ENCODE measurements at places on chromosomes 3 and 15.

- peak; percentile 33 for DNase-seq
Observed at GRCh38 chr3:58009026-58009748, 965 bp downstream of the FLNB start.

DNA sequence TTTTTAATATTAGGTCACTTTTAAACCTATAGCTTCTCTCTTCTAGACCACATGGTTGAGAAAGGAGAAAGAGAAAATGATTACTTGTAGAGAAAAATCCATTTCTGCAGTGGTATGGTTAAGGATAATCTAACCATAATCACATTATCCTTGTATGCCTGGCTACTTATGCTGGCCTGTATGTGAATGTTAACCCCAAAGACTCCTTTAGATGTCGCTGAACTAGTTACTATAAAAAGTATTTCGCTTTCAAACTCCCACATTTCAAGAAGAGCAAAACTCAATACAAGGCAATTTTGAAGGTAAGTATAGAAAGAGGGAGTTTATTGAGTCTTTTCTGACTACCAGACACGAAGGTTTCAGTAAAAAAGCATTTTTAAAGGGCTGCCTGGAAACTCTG is 2.2 kb downstream of the KCTD6 start:
- DNase-seq, result no peak

DNA sequence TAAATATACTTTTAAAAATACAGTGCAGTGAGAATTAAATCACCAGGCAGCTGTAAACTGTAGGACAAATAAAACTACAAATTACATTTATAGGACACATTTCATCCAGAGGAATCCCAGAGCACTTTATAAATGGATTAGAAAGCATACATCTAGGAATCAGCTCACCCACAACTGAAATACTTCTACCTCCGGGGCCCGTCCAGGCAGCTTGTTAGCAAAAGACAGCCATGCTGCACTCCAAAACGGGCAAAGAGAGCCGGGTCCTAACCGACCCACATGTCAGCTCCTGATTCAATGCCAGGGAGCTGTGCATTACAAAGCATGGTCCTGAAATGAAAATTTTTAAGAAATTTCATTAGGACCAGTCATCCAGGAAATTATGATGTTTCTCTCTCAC is 234.1 kb downstream of the CBLB start:
- no peak for DNase-seq

- DNase-seq, result no peak
Observed at GRCh38 chr3:156787926-156788663, 38.1 kb upstream of the LEKR1 start.

DNA sequence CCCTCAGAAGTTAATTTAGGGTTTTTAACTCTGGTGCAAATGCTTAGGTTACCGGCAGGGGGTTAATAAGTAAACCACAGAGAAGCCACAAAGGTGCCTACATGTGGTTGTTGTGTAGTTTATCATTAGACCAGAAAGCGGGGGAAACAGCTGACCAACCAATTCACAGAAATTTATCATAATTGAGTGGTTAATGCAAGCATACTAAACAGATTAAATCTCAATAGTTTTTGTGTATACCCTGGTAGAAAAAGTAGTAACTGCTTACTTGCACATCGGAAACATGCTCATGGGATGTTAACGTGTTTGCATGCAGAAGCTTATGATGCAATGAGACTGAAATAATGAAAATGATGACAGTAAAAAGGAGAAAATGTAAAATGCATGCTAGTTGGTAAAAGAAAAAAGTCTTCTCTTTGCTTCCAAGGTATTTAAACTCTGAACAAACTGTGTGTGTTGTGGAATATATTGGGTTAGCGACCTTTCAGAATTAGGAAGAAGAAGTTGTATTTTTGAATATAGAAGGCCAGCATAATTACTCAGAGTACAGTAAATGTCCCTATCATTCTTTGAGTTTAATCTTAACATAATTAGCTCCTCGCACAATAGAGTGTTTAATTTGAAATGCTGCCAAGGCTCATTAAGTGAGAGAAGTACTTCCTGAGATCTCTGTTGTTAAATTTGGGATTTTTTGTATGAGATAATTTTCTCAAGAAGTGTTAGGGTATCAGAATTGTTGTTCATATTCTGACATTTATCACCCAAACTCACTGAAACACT is 316.2 kb downstream of the PTPRG start:
- peak; percentile 20 for DNase-seq

GRCh38 chr3:15634671-15635070 is 33.1 kb downstream of the BTD start:
- DNase-seq, result no peak

DNA sequence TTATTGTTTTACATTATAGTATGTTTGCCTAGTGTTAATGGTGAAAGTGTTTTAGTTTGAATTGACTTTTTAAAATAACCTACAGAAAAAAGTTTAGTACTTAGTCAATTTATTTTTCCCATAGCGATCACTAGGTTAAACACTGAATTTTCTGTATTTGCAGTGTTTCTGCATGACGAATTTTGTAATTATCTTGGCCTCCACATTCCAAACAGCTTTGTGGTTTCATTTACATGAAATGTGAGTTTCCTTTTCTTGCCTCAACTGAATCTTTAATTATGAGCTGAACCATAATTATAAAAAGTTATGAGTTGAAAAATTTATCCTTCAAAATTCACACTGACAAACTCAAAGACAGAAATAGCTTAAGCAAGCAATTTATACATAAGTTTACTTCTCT is 235.5 kb downstream of the CTNNB1 start:
- no peak for DNase-seq

GRCh38 chr3:106533093-106533787 is 664.4 kb upstream of the CBLB start:
- DNase-seq, result peak; percentile 10

- DNase-seq, result no peak
Observed at GRCh38 chr15:41779662-41780157, 5.4 kb downstream of the MAPKBP1 start.

GRCh38 chr3:142925140-142925539 is 36.3 kb upstream of the PCOLCE2 start:
- no peak for DNase-seq

GRCh38 chr3:33372218-33373081 is 67.8 kb downstream of the UBP1 start:
- peak; percentile 79 for DNase-seq

- no peak for DNase-seq
Observed at GRCh38 chr3:76367281-76367680, 581.9 kb upstream of the ZNF717 start.

DNA sequence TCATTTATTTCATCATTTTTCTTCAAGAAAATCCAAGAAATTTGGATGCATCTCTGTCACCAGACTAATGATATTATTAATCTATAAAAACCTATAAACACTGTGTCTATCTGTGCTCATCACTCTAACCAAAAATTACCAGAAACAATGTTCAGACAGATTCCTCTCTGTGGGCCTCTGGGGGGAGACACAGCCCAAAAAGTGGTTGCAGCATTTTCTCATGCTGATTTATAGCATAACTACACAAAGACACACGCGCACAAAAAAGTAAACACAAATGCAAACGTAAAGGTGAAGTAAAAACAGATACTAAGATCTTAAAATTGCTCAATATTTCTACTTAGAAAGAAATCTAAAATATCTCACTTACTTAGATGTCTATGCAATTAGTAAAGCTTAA is 976.0 kb downstream of the GBE1 start:
- no peak for DNase-seq

DNA sequence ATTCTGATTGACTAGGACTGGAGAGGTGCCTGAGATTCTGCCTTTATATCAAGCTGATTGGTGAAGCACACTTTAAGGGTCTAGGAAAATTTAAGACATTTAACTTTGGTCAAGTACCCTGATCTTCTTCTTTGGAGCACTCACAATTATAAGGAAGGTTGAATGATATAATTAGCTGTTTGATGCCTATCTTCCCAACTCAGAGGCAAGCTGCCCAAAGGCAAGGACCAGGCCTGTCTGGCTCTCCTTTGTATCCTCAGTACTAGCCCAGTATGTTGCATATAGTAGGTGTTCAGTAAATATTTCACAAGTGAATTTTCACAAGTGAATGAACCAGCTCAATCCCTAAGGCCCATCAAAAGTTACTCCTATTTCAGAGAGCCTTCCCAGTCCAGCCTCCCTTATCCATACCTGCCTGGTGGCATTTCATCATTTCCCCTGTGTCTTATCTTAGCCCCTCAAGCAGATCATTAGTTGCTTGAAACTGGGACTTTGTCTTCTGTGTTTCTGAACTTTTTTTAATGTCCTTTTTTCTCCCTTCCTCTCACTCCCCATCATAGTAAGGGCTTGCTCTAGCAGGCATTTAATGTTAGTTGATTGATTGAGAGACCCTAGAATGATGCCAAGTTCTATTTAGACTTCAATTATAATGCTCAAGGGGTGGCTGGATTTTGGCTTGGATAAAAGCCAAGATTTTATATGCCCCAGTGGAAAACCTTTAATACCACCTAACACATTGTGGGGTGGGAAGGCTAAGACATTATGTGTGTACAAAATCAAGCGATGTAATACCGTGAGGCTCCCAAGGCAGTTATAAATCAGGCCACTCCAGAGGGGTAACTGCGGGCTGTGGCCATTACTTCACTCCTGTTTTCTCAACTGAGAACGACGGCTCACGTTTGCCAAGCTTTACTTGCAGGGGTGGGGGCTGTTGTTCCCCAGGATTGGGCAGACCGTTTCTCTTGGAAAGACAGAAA is 43.2 kb upstream of the BOC start:
- no peak for DNase-seq

DNA sequence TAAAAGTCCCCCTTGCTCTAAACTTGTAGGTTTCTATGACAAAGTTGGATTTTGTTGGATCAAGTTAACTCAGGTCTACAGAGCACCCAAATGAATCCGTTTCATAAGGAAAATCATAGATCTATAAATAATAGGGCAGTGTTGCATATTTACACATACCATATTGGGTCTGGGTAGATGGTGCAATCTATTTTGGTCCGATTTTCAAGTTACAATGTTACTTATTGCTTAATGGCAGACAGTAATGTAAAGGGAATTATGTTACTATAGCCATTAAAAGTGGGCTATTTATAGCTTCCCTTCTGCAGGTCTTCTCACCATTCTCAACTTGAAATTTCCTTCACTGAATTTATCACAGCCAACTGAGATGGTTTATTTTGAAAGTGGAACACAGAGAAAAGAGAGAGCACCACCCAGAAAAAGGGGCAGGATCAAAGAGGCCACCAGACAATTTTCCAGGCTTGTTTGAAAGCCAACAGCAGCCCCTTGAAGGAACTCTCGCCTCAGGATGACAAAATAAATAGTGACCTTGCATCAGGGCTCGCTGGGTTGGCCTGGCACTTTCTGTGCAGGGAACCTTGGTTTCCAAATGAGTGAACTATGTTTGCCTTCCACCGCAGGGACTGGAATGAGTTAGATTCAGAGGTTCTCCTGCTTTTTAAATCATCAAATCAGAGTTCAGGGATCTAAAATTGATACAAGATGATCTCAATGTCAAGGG is 260.2 kb upstream of the HES1 start:
- DNase-seq, result no peak

- DNase-seq, result no peak
Observed at GRCh38 chr15:89119489-89120478, 31.5 kb downstream of the ABHD2 start.

GRCh38 chr3:3071136-3071535 is 39.0 kb downstream of the IL5RA start:
- DNase-seq, result no peak

DNA sequence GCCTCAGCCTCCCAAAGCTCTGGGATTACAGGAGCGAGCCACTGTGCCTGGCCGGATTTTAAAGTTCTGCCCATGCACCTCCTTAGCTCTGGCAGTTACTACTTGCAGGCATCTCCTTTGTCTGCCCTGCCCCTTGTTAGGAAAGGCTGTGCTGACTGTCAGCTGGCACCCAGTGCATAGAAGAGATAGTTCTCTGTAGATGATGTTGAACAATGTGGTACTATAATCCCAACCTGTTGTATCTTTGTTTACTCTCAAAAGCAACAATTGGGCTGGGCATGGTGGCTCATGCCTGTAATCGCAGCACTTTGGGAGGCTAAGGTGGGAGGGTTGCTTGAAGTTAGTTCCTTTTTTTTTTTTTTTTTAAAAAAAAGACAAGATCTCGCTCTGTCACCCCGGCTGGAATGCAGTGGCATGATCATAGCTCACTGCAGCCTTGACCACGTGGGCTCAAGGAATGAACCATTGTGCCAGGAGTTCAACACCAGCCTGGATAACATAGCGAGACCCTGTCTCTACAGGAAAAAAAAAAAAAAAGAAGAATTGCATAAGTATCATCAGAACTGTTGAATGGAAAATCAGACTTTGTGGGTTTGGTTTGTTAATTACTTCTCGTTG is 30.6 kb downstream of the FLNB start:
- DNase-seq, result peak; percentile 84

- DNase-seq, result no peak
Observed at GRCh38 chr15:74851960-74852359, 9.0 kb upstream of the ULK3 start.

- DNase-seq, result no peak
Observed at GRCh38 chr15:87610366-87610765, 646.2 kb downstream of the NTRK3 start.

DNA sequence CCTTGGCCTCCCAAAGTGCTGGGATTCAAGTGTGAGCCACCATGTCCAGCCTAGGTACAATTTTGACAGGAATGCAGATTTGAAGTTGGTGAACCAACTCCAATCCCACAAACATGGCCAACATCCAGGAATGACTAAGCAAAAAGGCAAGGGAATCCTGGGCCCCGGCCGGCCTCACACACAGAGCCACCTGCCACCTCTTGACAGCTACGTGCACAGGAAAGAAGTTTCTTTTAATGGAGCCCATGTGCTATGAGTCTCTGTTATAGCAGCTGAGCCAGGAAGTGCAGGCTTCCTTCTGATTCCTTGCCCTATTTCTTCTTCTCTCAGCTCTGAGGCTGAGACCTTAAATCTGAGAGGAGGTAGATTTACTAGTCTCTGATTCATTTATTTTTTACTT is 8.8 kb downstream of the TMEM40 start:
- no peak for DNase-seq

GRCh38 chr3:151387432-151387831 is 2.9 kb upstream of the P2RY12 start:
- DNase-seq, result no peak

DNA sequence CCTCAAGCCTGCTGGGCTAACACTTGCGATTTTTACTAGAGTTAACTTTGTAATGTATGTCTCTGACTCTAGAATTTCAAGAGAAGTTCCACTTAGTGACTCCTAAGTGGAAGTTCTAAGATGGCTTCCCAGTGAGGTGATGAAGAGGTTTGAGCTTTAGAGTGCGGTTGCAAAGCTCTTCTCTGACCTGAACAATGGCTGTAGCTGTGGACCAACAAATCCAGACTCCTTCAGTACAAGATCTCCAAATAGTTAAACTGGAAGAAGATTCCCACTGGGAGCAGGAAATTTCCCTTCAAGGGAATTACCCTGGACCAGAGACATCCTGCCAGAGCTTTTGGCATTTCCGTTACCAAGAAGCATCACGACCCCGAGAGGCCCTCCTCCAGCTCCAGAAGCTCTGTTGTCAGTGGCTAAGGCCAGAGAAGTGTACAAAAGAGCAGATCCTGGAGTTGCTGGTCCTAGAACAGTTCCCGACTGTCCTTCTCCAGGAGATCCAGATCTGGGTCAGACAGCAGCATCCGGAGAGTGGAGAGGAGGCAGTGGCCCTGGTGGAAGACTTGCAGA is 22.3 kb downstream of the WDR73 start:
- DNase-seq, result no peak

All from KBM-7 (cell line).